Neural progenitor cell (in vitro differentiated cells): ENCODE measurements at places on chromosomes 5 and 9.
A peak's percentile ranks its signal among the peaks of the same experiment; 100 is the strongest.

GRCh38 chr9:32292611-32293010 is 91.8 kb upstream of the ACO1 start:
- DNase-seq, result no peak

- DNase-seq, result peak; percentile 42
Measured at GRCh38 chr9:134375430-134376385, 49.5 kb downstream of the RXRA start.

GRCh38 chr5:57734296-57734695 is 251.7 kb upstream of the ACTBL2 start:
- DNase-seq, result no peak

DNA sequence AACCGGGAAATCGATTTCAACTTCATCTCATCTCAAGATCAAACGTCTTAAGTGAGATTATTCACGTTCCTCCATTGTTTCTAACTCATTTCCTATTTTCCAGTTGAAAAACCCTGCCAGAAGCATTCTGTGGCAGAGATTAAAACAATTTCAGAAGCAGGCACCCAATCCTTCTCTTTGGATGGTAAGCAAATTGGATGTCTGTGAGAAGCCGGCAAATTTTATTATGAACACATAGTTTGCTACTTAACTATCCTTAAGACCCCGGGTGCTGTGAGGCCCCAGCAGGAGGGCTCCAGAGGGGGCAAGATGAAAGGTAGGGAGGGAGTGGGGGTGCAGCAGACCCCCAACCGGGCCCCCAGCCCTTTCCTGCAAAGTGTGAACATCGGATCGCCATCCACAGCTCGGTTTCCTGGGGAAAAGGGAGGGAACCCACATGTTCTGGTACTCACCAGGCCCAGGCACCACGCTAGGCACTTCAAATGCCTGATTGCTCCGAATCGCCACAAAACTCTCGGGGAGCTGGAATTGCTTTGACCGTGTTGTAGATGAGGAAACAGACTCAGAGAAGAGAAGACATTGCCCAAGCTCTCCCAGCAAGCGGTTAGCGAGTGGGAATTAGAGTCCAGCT is 167.1 kb upstream of the MVB12B start:
- no peak for DNase-seq

DNA sequence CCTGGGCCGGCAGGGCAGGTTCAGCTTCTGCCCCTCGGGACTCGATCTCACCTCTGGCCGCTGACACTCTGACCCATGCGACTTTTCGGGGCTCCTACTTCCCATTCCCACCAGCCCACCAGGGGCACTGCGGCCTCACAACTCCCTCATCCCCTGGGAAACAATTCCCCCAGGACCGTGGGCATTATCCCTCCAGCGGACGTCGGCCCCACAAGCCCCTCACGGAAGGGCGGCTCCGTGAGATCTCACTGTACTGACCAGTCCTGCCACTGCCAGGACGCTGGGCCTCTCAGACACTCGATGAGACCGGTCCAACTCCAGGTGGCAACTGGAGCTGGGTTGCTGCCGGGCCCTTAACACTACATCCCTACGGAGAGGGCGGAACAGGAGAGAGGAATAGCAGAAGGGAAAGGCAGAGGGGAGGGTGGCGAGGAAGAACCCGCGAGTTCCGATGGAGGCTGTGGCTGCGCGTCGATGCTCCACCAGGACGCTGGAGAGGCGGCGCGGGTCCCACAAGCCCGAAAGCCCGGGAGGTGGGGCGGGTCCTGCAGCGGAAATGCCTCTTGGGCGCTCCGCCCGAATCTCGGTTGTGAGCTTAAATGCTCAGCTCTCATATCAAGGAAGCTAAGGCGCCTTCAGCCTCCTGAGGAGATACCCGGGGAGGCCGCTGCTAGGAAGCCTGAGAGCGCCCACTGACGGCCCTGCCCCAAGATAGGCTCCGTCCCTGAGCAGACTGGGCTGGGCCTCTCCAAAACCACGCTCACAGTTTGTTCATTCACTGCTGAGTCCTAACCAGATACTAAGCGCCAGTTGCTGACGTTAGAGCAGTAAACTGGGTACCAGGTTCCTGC is 36.3 kb downstream of the VCP start:
- DNase-seq, result no peak

DNA sequence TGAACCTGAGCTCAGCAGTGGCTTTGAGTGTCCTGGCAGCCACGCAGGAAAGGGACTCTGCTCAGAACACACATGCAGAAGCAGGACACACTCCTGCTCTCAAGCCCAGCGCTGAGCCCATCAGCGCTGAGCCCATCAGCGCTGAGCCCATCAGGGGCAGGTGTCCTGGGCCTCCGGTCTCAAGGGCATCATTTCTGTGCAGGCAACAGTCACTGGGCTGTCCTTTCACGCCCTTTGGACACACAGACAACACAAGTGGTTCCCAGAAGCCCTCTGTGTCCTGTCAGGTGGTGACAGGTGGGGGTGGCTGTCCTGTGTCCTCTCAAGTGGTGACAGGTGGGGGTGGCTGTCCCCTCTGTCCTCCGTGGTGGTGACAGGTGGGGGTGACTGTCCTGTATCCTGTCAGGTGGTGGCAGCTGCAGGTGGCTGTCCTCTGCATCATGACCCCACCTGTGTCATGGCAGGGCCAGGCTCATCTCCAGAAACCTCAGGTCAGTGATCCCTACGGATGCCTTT is 39.0 kb upstream of the CLPTM1L start:
- DNase-seq, result no peak

GRCh38 chr5:39399135-39400036 is 25.4 kb downstream of the DAB2 start:
- no peak for DNase-seq

GRCh38 chr5:181198905-181199519 is 6.0 kb downstream of the TRIM7 start:
- no peak for DNase-seq

DNA sequence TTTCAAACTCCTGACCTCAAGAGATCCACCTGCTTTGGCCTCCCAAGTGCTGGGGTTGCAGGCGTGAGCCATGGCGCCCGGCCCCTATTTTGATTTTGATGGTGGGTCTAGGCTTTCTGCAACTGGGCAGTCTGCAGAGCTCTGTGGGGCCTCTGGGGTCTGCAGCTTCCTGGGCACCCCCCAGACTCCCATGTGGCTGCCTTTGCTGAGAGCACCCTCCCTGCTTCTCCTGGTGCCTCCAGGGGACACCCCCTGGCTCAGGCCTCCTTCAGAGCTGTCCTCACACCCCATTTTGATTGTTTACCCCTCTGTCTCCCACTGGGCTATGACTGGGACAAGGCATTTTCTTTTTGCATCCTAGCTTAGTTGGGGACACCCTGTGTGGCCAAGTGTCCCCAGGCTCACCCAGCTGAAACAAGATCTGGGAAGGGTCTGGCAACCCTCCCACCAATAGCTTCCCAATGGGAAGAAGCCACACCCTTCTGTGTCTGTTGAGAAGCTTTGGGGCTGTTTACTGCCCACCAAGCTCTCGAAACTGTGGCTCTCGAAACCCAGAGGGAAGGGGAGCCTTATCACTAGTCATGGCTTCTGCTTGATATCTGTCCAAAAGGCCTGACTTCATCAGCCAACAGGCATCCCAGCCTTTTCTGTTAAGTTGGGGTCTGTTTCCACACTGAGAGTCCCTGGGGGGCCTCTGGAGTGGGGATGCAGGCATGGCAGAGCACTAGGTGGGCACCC is 204.4 kb upstream of the IER5L start:
- no peak for DNase-seq

- DNase-seq, result no peak
Measured at GRCh38 chr5:93845376-93845775, 104.0 kb upstream of the POU5F2 start.

- no peak for DNase-seq
Measured at GRCh38 chr9:130110166-130110565, 56.5 kb downstream of the GPR107 start.

DNA sequence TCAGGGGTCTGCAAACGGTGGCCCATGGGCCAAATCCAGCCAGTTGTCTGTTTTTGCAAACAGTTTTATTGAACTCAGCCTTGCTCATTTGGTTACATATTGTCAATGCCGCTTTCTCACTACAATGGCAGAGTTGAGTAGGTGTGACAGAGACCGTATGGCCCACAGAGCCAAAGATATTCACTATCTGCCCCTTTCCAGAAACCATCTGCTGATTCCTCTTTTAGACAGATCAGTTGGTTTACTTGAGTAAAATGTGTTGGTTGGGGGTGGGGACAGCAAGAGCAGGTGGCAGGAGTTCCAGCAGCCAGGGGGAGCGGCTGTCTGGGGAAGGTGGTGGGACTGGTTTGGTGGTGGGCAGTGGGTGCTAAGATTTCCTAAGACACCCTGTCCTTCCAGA is 54.8 kb downstream of the COL27A1 start:
- no peak for DNase-seq

- no peak for DNase-seq
Measured at GRCh38 chr5:123594434-123594833, 82.5 kb downstream of the CSNK1G3 start.

DNA sequence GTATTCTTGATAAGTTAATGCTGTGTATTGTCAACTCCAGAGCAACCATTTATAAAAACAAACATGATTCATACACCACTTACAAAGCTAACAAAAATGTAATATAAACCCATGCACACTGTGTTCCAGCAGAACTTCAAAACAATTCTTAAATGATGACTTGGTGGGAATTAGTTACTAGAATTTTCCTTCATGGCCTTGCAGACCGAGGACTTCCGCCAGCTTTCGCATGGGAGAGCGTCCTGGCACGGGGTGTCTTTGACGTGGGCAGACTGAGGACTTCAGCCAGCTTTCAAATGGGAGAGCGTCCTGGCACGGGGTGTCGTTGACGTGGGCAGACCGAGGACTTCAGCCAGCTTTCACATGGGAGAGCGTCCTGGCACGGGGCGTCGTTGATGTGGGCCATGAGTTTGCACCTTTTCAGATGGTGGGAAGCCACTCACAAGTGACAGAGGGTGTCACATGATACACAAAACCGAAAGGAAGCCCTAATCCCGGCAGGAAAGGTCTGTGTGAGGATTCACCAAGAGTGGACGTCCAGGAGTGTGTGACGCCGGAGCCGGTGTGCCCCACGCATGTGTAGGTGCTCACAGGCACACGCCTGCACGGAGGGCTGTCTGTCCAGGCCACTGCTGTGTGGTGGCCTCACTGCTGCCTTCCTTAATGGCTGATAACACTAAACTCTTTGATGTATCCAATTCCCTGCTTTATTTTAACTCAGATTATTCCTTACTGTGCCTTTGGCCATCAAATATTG is 211.3 kb upstream of the IRX4 start:
- no peak for DNase-seq

DNA sequence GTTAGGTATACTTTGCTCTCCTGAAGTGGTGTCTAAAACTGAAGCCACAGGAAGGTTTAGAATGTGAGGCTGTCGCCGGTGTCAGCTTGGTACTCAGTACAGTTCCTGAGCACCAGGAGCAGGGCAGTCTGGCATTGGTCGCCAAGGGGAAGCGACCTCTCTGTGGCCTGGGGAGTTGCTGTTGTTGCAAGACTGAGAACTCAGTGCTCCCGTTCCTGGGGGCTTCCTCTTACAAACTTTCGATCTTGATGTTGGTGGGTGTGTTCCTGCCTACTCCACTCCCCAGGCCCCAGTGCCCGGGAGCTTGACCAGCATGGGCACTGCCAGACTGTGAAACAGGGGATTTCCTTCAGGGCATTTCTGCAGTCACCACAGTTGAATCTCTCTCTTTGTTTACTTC is 52.4 kb upstream of the PPARGC1B start:
- DNase-seq, result no peak

- DNase-seq, result no peak
Measured at GRCh38 chr9:36041506-36041905, 4.8 kb downstream of the RECK start.

- no peak for DNase-seq
Measured at GRCh38 chr5:141373673-141374317, at the start of gene PCDHGA6. Gene PCDHGA6, plus strand, starts transcription at chr5:141373891. Its CDS starts 193 bp downstream, at chr5:141374084.

DNA sequence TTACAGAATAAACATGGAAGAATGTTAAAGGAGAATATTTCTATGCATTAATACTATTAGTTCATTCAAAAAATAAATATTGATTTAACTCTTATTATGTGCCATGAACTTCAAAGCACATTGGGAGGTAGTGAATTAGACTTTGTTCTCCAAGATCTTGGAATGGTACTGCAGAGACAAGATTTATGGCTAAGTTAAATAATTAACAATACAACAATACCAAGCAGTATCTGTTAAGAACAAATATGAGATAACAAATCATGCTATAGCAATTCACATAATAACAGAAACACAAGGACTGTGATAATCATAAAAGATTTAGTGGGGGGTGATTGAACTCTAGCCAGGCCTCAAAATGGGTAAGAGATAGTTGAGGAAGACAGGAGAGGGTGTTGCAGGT is 11.6 kb downstream of the NMUR2 start:
- DNase-seq, result no peak

- DNase-seq, result peak; percentile 75
Measured at GRCh38 chr9:135960411-135961276, 529 bp downstream of the UBAC1 start.

DNA sequence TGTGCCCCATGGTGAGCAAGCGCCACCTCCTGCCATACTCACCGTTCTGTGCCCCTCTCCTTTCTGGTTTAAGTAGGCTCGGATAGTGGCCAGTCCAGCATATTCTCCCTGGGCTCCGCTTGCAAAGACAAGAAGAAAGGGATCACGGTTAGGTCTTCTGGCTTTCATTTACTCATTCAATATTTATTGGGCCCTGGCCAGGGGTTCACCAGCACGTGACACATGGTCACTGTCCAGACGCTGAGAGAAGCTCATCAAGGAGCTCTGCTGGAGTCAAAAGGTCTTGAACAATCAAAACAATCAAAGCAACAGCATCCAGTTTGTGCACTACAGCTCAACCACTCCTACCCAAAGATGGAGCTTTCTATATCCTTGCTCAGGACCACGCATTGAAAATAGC is 80.2 kb downstream of the GLDC start:
- no peak for DNase-seq

GRCh38 chr9:129626625-129627284 is 792 bp downstream of the NTMT1 start:
- no peak for DNase-seq

DNA sequence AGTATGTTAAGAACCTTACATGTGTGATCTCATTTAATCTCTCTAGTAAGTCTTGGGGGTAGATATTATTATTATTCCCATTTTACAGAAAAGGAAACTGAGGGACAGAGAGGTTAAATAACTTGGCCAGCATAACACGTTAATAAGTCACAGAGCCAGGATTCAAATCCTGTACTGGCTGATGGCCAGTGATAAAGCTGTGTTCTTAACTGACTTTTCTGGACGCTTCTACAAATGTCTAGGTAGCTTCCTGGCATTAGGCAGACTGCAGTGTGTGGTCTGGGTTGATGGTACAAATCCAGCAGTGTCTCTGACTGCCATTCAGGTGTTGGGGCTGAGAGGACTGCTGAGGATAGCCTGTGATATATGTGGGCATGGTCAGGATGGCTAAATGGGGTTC is 125.8 kb upstream of the CXCL14 start:
- DNase-seq, result no peak

DNA sequence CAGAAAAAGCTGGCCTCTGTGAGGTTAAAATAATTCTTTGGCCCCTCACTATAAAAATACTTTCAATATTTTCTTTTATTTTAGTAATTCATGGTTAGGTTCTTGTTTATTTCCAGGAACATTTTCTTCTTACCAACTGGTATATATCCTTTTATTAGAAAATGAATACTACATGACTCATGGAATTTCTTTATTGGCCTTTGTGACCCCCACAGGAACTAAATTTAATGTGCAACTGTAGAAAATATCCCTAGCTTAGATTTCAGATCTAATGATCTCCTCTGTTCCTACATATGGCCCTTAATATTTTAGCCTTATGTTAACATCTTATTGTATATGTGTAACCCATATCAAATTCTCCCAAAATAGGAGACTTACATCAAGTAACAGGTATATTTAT is 429.9 kb downstream of the NR2F1-AS1 start:
- no peak for DNase-seq
